ENCODE measurements at places on chromosomes 16 and 17.
A peak's percentile ranks its signal among the peaks of the same experiment; 100 is the strongest.

GRCh38 chr16:1297018-1297696 is 12.3 kb upstream of the UBE2I start:
- no peak for DNase-seq

- DNase-seq: no peak
These were observed 16.5 kb upstream of the EEF2K start for GRCh38 chr16:22189473-22190080.

GRCh38 chr16:24935336-24935735 is 79.8 kb downstream of the ARHGAP17 start:
- no peak for DNase-seq

GRCh38 chr16:62089715-62090114 is 53.5 kb upstream of the CDH8 start:
- no peak for DNase-seq

GRCh38 chr16:31711344-31711845 is 162.2 kb upstream of the ZNF267 start:
- no peak for DNase-seq

- DNase-seq: no peak
These were observed 999.5 kb upstream of the EEF2KMT start for GRCh38 chr16:6096931-6097670.

DNA sequence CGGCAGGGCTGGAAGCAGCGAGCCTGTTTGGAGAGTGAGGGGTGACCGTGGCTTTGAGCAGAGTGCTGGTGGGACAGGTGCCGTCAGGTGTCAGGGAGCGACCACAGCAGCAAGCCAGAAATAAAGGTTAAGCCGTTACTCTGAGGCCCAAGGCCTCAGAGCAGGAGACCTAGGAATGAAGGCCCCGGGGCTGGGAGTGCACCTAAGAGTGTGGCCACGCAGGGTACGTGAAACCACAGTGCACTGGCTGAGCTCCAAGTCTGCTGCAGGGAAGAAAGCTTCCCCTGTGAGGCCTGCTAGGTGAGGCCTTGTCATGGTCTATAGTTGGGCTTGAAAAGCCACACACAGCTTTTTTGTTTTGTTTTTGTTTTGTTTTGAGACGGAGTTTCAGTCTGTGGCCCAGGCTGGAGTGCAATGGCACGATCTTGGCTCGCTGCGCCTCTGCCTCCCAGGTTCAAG is 8.7 kb downstream of the CLUAP1 start:
- DNase-seq: peak; percentile 66
